ENCODE measurements at places on chromosomes 11 and 22. TPM values are rescaled to one million over a fixed set of nuclear protein-coding genes. Genes with fewer than 3 reads are reported as not detected.

- no peaks in the 10 kb centered on the region for H3K36me3 ChIP-seq
- no peak for DNase-seq
- H3K4me3 ChIP-seq, result no peak overlapping the region
Observed at GRCh38 chr11:120682332-120682649, 170.7 kb downstream of the GRIK4 start.

DNA sequence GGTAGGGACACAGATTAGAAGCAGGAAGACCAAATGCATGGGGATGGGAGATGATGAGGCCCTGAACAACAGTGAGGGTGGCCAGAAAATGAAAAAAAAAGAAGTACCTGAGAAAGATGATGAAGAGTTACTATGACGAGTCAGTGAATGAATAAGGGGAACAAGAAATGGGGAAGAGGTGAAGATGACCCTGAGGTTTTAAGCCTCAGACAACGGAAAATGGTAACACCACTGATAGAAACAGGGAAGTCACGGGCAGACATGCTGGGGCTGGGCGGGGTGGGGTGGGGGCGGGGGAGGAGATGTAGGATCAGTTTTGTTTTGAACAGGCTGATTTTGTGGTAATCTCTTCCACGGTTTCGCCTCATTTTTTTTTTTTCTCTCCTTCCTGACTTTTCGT, 205.1 kb upstream of the CADM1 start:
- H3K27me3 ChIP-seq, result no peaks in the 10 kb centered on the region
- no peak for DNase-seq
- H3K36me3 ChIP-seq, result no peaks in the 10 kb centered on the region
- H3K4me1 ChIP-seq, result peaks cover 3% of the 10 kb centered on the region
- no peak overlapping the region for H3K27ac ChIP-seq

- no peaks in the 10 kb centered on the region for H3K4me1 ChIP-seq
- H3K36me3 ChIP-seq, result peaks cover 26% of the 10 kb centered on the region
- H3K27me3 ChIP-seq, result no peaks in the 10 kb centered on the region
- no peak overlapping the region for H3K4me3 ChIP-seq
- DNase-seq, result no peak
Observed at GRCh38 chr22:25137577-25138525, 61.8 kb upstream of the CRYBB3 start.

DNA sequence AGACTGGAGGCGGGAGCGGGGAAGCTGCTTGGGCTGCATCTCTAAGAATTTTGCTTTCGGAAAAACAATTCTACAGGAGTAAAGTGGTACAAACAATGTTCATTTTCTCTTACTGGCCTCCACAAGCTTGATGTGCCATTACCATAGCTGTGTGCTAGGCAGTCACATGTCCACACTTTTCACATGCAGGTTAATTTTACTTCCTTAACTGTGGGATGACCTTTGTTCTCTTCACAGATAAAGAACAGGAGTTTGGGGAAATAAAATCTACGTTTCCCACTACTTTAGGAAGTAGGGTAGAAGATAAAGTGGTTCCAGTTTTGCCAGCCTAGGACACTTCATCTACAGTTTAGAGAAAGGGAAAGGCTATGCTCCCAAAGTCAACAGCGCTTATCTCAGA, 327.2 kb upstream of the NARS2 start:
- H3K4me1 ChIP-seq, result peaks cover 5% of the 10 kb centered on the region
- no peak overlapping the region for H3K4me3 ChIP-seq
- H3K27me3 ChIP-seq, result no peaks in the 10 kb centered on the region

DNA sequence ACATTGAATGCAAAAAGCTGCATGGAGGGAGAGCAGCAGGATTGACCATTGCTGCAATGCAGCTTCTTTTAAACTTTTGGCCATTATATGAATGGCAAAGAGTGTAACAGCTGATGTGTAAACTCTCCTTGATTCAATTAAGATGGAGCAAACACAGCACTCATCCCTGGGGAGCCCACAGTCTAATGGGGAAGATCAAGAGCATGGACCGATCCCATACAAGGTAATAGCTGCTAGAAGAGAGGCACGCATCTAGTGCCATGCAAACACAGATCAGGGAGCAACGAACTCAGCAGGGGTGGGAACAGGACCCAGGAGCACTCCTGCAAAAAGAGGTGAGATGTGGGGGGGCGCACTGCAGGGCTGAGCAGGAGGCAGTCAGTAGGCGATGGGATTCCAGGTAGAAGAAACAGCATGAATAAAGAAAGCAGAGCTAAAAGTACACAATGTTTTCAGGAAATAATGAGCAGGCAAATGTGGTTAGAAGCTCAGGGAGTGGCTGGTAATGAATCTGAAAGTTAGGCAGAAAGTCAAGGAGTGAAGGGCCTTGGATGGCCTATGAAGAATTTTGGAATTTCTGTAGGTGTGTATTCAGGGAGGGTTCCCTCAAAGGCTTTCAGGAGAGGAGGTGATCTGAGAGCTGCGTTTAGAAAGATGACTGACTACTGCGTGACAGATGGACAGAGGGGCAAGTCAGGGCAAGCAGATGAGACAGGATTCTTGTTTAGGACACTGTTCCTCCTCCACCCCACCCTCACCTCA, 17.2 kb upstream of the BMAL1 start:
- DNase-seq, result peak; percentile 72
- H3K27ac ChIP-seq, result no peak overlapping the region
- no peaks in the 10 kb centered on the region for H3K4me1 ChIP-seq
- H3K36me3 ChIP-seq, result no peaks in the 10 kb centered on the region

DNA sequence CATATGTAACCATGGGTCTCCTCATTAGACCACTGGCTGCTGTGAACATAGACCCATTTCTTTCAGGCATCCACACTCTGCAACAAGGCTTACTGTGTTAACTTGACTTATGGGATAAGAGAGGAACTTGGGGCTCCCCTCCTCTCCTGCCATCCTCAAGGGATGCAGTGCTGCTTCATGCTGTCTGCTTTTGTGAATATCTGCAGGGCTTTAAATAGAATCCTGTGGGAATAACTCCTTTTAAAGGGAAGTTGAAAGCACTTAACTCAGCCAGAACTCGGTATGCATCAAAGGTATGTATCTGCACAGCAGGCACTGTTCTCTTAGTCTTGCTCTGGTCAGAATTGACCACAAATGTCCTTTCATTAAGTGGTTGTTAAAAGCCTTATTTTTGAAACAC, 222.5 kb upstream of the KIRREL3 start:
- no peaks in the 10 kb centered on the region for H3K4me1 ChIP-seq
- no peaks in the 10 kb centered on the region for H3K36me3 ChIP-seq
- no peak overlapping the region for H3K27ac ChIP-seq
- no peaks in the 10 kb centered on the region for H3K27me3 ChIP-seq
- no peak overlapping the region for H3K4me3 ChIP-seq
- DNase-seq, result no peak

- no peak overlapping the region for H3K27ac ChIP-seq
- H3K4me1 ChIP-seq, result no peaks in the 10 kb centered on the region
- DNase-seq, result no peak
- H3K27me3 ChIP-seq, result no peaks in the 10 kb centered on the region
Observed at GRCh38 chr11:128938156-128938885, 4.3 kb downstream of the TP53AIP1 start.

GRCh38 chr11:3876613-3877012, 21.1 kb downstream of the STIM1 start:
- H3K27me3 ChIP-seq, result no peaks in the 10 kb centered on the region
- no peak overlapping the region for H3K27ac ChIP-seq
- H3K36me3 ChIP-seq, result no peaks in the 10 kb centered on the region
- H3K4me1 ChIP-seq, result peaks cover 17% of the 10 kb centered on the region
- no peak overlapping the region for H3K4me3 ChIP-seq
- DNase-seq, result no peak

GRCh38 chr11:34266090-34266912, 91.5 kb downstream of the ABTB2 start:
- no peak overlapping the region for H3K4me3 ChIP-seq
- H3K27me3 ChIP-seq, result no peaks in the 10 kb centered on the region
- no peak overlapping the region for H3K27ac ChIP-seq
- peaks cover 22% of the 10 kb centered on the region for H3K4me1 ChIP-seq
- H3K36me3 ChIP-seq, result no peaks in the 10 kb centered on the region

DNA sequence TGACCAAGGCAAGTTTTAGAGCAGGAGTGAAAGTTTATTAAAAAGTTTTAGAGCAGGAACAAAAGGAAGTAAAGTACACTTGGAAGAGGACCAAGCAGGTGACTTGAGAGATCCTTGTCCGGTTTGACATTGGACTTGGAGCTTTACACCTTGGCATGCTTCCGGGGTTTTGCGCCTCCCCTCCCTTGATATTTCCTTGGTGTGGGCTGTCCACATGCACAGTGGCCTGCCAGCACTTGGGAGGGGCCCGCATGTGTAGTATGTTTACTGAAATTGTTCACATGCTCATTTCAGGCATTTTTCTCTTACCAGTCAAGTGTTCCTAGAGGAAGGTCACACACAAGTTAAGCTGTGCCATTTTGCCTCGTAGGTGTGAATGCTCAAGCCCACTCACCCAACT, 19.0 kb upstream of the THRSP start:
- no peaks in the 10 kb centered on the region for H3K36me3 ChIP-seq
- no peak overlapping the region for H3K4me3 ChIP-seq
- DNase-seq, result no peak
- H3K27me3 ChIP-seq, result no peaks in the 10 kb centered on the region
- H3K4me1 ChIP-seq, result no peaks in the 10 kb centered on the region
- no peak overlapping the region for H3K27ac ChIP-seq

- H3K27ac ChIP-seq, result no peak overlapping the region
- H3K4me3 ChIP-seq, result no peak overlapping the region
- peaks cover 8% of the 10 kb centered on the region for H3K27me3 ChIP-seq
- H3K36me3 ChIP-seq, result no peaks in the 10 kb centered on the region
- peaks cover 6% of the 10 kb centered on the region for H3K4me1 ChIP-seq
Observed at GRCh38 chr11:125941619-125942611, 3.9 kb upstream of the VSIG10L2 start.

- no peak overlapping the region for H3K4me3 ChIP-seq
- no peak overlapping the region for H3K27ac ChIP-seq
- no peak for DNase-seq
Observed at GRCh38 chr11:34566736-34567135, 53.1 kb upstream of the ELF5 start.

- no peaks in the 10 kb centered on the region for H3K4me1 ChIP-seq
- DNase-seq, result peak; percentile 26
- no peaks in the 10 kb centered on the region for H3K27me3 ChIP-seq
- no peaks in the 10 kb centered on the region for H3K36me3 ChIP-seq
- H3K4me3 ChIP-seq, result no peak overlapping the region
Observed at GRCh38 chr11:73235236-73235786, 17.2 kb downstream of the P2RY2 start.

- H3K27me3 ChIP-seq, result no peaks in the 10 kb centered on the region
- no peak overlapping the region for H3K4me3 ChIP-seq
- H3K36me3 ChIP-seq, result peaks cover 38% of the 10 kb centered on the region
- H3K27ac ChIP-seq, result no peak overlapping the region
- DNase-seq, result no peak
Observed at GRCh38 chr11:16843294-16843693, 104.8 kb downstream of the C11orf58 start.

- no peaks in the 10 kb centered on the region for H3K4me1 ChIP-seq
- H3K27ac ChIP-seq, result no peak overlapping the region
- H3K36me3 ChIP-seq, result no peaks in the 10 kb centered on the region
- no peak overlapping the region for H3K4me3 ChIP-seq
Observed at GRCh38 chr22:47798229-47798628, 1035.8 kb downstream of the TBC1D22A start.

DNA sequence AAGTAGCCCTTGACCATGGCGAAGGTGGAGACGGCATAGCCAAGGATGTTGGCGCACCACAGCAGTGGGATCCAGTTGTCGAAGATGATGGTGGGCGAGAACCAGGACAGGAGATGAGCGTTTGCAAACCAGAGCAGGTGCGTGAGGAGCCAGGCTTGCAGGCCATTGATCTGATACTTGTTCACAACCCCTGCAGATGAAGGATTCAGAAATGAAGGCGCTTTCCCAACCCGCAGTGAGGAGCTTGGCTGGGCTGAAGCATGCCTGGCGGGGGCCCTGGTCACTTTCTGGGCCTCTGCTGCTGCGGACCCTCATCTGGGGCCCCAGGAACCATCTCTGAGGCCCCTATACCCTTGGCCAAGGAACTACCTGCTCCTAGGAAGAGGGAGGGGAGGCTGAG, 6.9 kb downstream of the DHCR7 start:
- H3K27ac ChIP-seq, result no peak overlapping the region
- no peaks in the 10 kb centered on the region for H3K4me1 ChIP-seq
- no peak for DNase-seq

MOGAT2 gene
- not detected for total RNA-seq

VSIG10L2 gene
- total RNA-seq, result not detected

IGF2 gene
- total RNA-seq, result 5.1 TPM

CCDC85B gene
- total RNA-seq, result 18.2 TPM

NADSYN1 gene
- total RNA-seq, result 61.6 TPM

RHBDD3 gene
- 65.0 TPM for total RNA-seq

NCR3LG1 gene
- 0.62 TPM for total RNA-seq

SLC25A45 gene
- 4.6 TPM for total RNA-seq

RASGRP2 gene
- total RNA-seq, result 1.9 TPM

MB gene
- total RNA-seq, result 8.5 TPM

Measured in endodermal cell (in vitro differentiated cells).